ENCODE measurements at places on chromosomes 13 and 19.

GRCh38 chr13:113110048-113110851 lies 4.7 kb downstream of the F7 start:
- DNase-seq, result no peak

GRCh38 chr19:46288896-46289588 lies 7.8 kb upstream of the HIF3A start:
- DNase-seq, result no peak

DNA sequence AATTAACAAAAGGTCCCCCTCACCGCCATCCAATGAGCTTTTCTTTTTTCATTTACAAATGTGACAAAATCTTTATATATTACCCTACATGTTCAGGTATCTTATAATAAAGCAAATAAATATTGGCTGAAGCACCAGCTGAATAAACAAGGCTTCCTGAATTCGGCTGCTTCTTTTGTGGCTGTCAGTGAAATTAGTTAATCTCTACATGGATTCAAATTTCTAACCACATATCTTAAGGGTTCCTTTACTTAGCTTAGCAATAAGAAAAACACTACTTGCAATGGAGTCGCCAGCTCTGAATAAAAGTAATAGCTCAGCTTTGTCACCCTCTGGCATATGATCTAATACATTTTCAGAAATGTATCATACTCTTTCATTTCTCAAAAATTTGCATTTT lies 104.3 kb downstream of the CCNA1 start:
- DNase-seq, result no peak

DNA sequence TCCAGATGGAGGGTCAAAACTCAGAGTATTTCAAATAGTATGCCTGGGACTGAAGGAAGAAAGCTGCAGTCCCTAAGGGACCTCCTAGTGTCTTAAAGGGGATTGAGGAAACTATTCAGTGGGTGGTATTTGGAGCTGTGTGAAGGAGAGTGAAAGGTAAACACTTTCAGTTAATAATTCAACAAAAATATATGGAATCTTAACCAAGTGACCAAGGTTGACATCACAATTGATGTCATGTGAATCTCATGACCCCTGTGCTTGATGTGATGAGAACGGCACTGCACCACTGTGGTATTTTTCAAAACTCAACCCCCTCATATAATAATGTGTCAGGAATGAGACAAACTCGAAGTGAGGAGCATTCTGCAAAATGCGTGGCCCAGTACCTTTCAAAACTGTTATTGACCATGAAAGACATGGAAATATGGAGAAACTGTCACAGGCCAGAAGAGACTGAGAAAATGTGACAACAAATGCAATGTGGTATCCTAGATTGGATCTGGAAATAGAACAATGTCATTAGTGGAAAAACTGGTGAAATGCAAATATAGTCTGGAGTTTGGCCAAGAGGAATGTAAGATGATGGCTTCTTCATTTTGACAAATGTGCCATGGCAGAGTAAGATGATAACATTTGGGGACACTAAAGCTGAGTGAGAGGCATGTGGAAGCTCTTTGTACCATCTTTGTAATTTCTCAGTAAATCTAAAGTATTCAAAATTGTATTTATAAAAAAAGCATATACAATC lies 553.9 kb downstream of the RFC3 start:
- DNase-seq, result no peak

DNA sequence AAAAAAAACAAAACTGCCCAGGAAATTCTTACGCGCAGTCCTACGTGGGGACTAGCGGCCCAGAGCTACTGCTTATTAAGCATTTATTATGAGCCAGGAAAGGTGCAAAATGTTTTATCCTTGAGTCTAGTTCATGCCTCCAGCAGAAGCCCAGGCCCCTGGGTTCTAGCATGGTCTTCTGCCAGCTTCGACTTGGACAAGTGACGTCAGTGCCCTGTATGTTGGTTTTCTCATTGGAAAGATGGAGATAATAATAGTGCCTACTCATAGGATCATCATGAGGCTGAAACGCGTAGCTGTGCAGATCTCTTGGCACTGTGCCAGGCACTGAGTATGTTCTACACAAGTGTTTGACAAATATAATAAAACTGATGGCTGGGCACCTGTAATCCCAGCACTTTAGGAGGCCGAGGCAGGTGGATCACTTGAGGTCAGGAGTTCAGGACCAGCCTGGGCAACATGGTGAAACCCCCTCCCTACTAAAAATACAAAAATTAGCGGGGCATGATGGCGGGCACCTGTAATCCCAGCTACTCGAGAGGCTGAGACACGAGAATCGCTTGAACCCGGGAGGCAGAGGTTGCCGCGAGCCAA lies 12.4 kb upstream of the SULT2B1 start:
- no peak for DNase-seq

DNA sequence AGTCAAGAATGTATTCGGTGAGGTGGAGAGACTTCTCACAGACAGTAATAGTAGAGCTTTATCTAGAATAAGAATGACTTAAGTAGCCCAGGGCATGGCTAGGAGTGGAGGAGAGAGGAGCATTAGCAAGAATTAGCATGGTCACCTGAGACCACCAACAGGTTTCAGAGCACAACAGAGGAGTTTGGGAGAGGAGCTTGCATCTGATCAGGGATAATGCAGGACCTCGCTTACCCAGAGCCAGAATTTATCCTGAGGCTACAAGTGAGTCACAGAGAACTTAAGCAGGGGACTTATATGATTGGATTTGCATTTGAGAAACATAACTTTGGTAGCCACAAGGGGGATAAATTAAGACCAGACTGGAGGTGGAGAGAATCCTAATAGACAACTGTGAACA lies 102.1 kb upstream of the FNDC3A start:
- no peak for DNase-seq

DNA sequence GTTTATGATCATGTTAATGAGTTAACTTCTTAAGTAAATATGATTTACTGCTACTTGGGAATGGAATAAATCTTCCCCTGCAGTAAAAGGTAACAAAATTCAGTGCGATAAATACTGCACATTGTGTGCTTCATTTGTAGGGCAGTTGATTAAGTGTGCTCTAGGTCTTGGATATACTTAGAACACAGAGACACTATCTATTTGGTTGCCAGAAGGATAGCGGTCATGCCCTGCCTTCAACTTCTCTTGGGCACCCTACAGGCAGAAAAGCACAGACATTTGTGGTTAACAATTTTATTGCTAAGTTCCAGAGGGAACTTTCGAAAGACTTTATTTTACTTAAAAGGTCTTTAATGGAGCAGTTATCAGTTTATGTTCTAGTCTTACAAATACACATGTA lies 605.8 kb downstream of the PCDH9 start:
- DNase-seq, result no peak

DNA sequence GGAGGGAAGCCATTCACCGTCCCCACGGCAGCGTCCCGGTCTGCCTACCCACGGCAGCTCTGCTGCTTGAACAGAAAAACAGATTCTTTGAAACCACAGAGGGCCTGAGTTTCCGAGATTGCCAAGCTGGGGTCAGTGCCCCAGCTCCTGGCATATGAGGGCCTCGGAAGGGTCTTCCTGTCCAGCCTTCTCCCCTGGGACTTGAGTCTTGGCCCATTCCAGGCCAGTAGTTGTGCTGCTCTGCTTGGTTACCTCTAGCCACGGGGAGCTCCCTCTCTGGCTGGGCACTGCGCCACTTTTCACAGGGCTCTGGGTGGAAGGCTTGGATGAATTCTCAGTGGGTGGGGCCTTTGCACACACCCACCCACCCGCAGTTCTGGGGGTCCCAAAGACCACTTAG lies 8.6 kb upstream of the SPIB start:
- DNase-seq, result no peak

GRCh38 chr13:79126706-79127105 lies 279.3 kb downstream of the RBM26 start:
- DNase-seq, result no peak

DNA sequence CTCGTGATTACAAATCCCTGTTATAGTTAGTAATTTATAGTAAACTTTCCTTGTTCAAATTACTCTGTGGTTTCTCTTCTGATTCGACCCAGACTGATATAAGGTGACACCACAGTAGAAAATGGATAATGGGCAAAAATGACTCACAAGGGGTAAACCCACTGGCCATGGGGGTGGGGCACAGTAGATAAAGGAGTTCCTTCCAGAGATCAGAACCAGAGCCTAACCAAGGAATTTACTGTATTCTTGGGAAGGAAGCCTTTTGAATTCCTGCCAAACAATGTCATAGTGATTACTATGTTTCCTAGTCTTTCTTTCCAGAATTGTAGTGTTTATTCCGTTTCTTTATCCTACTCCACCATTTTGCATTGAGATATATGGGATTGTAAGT lies 21.9 kb downstream of the MIR17HG start:
- DNase-seq, result no peak

DNA sequence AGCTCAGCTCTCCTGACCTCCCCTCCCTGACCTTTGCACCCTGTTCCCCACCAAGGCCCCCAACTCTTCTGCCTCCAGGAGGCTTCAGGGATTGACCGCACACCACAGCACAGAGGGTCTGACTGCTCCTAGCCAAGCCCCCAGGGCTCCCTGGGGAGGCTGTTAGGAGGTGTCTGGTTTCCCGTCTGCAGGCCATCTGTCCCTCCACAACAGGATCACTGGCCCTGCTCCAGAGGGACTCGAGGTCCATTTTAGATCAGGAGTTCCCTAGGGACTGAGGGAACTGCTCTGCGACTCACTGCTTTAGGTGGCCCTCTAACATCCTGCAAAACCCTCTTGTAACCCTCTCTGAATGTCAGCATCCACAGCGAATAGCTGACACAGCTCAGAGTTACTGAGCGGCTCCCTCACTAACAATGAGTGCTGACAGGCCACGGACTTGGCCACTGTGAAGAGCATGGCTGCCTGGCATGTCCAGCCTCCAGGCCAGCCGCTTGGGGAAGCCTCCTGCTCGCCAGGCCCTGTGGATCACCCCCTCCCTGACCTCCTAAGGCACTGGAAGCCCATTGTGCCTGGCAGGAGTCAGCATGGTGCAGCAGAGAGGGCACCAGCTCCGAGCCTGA lies 17.7 kb downstream of the GRIK5 start:
- DNase-seq, result no peak

DNA sequence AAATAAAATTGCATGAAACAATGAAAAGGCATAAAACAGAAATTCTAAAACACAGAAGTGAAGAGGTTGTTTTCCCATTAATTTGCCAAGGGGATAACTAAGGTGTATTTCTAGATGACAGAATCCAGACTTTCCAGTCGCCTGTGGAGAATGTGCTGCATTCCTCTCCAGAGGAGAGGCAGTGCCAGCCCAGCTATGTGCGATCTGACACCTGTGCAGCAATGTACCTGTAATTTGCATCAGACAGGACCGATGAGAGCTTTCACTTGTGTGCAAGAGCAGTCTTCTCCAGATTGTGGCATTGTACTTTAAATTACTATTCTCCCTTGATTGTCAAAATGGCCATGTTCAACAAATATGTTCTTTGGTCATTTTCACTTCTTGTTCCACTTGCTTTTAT lies 1037.9 kb downstream of the EFNB2 start:
- no peak for DNase-seq

DNA sequence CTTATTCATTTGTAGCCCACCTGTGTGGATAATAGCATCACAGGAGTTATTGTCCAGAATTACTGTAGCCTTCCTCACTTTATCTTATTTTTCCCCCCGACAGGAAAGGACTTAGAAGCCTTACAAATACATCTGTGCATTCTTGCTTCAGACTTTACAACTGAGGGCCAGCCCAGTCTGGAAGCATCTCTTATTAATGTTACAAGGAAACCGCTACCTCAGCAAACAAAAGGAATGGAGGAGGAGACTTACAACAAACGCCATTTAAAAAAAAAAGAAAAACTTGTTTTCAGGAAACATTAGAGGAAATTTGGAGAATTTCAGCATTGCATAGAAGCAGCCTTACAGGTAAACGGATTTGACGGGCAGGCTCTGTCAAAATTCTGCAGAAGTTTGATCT lies 45.2 kb downstream of the GARRE1 start:
- no peak for DNase-seq

GRCh38 chr13:109369353-109370052 lies 416.9 kb downstream of the IRS2 start:
- no peak for DNase-seq

- DNase-seq, result no peak
These were observed 6.7 kb downstream of the DBP start for GRCh38 chr19:48630296-48631063.

DNA sequence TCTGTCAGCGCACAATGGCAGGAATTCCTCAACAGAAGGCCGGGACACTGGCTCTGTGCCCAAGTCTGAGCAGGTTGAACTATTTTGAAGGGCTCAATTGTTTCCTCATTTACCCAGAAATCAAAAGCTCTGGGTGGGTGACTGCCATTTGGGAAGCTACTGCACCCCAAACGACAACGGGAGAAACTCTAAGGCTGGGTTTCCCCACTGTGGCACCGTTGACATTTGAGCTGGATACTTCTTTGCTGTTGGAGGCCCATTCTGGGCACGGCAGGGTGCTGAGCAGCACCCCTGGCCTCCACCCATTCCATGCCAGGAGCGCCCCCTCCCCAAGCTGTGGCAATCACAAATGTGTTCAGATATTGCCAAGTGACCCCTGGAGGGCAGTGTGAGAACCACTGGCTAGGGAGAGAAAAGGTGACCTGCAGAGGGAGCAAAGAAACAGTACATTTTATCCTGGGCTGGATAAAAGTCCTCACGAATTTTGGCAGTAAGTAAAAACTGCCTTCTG lies 62.5 kb downstream of the RFX2 start:
- DNase-seq, result no peak

GRCh38 chr19:58395220-58395978 lies at the start of gene RNF225:
Gene RNF225, plus strand, starts transcription at chr19:58395656. Its CDS starts 434 bp downstream, at chr19:58396090.
- DNase-seq, result no peak

GRCh38 chr19:16703677-16704076 lies 16.0 kb upstream of the NWD1 start:
- DNase-seq, result no peak

DNA sequence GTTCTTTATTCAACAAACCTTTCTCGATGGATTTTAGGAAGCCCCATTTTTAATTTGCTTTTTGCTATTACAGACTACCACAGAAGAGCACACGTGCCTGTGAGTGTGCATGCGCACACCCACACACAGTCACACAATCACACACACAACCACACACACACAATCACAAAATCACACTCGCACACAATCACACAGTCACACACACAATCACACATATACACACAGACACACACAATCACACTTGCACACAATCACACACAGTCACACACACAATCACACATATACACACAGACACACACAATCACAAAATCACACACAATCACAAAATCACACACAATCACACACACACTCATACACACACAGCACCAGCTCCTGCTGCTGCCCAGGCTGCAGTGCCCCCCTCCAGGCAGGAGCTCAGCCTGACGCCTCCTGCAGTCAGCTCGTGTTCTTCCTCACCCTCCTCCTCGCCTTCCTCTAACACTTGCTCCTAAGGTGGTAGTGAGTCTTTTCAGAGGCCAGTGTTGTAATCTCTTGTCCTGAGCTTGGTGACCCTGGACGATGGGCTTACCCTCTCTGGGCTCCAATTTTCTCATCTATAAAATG lies 125.0 kb upstream of the SOX1 start:
- DNase-seq, result no peak

DNA sequence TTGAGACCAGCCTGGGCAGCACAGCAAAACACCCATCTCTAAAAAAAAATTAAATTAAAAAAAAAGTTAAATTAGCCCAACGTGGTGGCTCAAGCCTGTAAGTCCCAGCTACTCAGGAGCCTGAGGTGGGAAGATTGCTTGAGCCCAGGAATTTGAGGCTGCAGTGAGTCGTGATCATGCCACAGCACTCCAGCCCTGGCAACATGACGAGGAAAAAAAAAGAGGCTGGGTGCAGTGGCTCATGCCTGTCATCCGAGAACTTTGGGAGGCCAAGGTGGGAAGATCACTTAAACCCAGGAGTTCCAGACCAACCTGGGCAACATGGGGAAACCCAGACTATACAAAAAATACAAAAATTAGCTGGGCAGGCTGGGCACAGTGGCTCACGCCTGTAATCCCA lies 2.2 kb upstream of the TMEM161A start:
- no peak for DNase-seq

GRCh38 chr19:45162608-45163143 lies 1.9 kb upstream of the NKPD1 start:
- no peak for DNase-seq

Measured in naive thymus-derived CD4-positive, alpha-beta T cell (primary cell).